ENCODE measurements at places on chromosomes 3 and 15.
A peak's percentile ranks its signal among the peaks of the same experiment; 100 is the strongest.

DNA sequence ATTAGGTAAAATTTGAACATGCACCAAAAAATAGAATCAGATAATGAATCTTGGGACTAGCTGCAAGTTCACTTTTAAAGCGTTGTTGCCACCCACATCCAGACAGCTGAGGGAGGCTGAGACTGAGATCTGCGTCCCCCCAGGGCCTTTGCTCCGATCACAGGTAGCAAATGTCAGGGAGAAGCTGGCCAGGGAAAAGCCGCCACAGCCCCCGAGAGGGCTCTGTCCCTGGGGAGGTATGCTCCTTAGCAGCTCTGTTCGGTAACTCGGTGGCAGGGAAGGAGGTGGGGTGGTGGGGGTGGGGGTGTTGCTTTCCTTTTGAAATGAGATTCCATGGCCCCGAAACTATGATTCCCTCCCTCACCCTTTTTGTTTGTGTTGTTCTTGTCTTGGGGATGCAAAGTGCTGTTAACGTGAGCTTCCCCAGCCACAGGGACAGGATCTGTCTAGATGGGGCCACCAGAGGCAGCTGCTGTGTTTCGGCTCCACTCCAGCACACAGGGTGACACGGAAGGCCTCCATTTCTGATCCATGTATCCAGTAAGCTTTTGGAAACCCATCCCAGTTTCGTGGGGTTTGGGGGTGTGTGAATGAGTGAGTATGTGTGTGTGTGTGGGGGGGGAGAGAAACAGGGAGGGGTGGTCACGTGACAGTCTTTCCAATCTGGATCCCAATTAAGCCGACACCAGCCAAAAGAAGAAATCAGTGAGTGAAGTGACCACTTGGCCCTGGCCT lies 1.1 kb upstream of the MINAR1 start:
- no peak for DNase-seq

DNA sequence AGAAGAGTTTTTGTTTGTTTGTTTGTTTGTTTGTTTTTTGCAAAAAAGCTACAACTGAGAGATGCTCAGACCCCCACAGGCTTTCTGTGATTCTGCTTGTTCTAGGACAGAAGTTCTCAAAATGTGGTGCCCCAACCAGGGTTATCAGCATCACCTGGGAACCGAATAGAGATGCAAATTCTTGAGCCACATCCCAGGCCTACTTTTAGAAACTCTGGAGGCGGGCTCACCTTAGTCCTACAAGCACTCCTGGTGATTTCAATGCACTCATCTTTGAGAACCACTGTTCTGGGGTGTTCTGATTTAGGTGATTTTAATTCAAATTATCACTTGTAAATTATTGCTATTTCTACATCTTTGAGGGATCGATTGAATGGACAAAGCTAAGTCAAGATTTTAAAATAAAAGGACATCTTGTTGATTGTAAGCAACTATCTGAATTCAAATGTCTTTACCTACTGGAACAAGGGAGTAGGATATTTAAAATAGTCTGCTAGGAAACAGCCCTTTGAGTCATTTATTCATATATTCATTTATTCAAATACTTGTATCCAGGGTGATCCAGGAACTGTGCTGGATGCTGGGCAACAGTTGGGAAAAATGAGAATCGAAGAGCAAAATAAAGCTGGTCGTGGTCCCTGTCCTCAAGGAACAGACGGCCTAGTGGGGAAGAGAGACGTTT lies 44.7 kb upstream of the CADPS start:
- DNase-seq, result no peak

DNA sequence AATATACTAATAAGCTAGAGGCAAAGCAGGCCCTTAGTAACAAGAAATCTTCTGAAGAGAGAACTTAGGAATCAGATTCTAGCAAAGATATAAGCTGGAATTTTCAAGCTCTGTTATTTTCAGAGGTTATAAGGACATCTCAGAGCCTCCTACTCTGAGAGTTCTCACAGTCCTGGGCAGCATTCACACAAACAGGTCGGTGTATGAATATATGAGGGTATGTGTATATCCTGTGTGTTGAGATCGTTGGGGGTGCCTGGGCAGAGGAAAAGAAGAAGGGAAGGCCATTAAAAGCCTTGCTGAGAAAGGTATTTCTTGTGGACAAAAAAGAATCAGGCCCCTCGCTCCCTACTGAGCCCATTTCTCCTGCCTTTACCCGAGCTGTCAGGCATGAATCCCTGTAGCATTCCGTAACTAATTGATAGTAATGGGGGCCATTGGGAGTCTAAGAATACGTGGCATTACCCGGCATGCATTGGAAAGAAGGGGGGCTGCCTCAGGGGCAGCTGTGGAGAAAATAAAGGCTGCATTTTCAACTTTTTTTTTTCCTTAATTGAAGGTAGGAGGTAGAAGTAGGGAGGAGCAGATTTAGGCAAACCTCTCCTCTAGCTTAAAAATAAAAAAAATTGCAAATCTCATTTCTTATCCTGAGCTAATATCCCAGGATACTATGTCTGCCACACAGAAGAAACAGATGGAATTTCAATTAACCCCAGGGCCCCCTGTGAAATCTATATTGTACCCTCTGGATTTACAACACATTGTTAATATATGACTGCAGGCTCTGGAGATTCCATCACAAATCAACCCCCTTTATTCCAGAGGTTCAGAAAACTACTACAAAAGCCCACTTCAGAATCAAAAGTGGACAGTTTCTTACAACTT lies 103.8 kb downstream of the GTPBP8 start:
- DNase-seq, result no peak

GRCh38 chr3:127431066-127431465 lies 143.2 kb upstream of the PRR20G start:
- DNase-seq, result no peak

DNA sequence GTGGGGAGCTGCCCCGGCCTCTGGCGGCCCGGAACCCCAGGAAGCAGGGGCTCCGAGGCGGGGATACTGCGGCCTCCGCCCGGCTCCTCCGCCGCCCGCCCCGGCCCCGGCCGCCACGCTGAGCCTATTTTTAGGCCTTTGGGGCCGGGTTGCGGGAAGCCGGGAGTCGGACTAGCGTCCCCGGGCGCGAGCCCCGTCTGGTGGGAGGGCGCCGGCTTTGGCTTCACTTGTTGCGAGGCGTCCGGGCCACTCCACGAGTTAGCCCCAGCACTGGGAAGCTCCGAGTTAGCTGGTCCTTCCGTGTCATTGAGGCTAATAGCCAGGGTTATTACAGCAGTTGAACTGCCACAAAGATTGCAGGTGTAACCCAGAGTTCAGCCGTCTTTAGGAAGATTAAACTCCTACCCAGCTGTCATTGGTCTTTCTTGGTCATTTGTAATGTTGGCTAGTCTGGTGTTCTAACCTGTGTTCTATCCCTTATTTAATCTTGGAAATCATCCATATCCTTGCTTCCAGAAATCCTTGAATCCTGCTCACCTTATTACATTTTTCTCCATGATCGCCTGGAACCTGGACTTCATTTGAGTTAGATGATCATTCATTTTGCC lies 791 bp downstream of the GYG1 start:
- peak; percentile 22 for DNase-seq

- DNase-seq, result no peak
These were observed 47.4 kb downstream of the ZNF717 start for GRCh38 chr3:75737831-75738493.

DNA sequence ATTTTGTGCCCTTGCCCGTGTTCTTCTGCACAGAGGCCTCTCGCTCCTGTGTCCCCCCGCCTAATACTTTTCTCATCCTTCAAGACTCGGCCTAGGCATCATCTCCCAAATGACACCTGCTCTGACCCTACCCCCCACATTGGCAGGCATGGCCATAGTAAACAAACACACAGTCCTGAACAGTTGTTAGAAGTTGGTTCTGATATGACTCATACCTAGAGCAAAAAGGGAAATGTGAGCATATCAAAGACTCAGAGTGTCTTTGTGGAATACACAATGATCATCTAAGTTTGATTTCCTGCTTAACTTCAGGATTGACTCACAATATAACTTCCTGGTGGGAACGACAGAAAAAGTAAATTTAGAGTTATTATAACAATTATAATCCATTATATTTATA lies 120.5 kb downstream of the POLR2M start:
- DNase-seq, result no peak

DNA sequence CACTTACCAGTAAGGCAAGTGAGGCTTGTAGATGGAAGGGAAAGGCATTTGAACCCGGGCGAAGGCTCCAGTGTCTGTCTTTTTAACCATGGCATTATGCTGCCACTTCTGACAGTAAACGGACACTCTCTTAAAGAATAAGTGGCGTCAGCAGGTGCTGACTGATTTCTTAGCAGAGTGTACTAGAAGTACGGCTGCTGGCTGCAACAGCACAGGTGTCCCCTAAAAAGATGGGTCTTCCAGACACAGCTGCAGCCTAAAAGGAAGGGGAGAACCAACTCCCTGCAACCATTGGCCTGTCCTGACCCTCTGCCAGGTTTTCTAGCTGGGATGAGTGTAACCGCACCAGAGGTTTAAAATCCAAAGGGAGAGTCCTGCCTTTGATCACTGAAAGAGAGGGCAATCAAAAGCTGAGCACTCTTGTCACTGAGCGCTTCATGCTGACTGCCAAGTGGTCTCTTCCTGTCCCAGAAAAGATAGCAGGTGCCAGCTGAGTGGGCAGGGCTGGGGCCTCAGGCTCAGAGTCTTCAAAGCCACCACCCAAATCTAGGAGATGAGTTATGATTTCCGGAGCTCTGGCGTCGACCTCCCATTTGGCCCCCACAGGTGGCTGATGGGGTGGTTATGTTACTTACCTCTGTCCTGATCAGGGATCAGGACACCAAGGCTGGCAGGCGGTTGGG lies 255.8 kb downstream of the SLCO3A1 start:
- DNase-seq, result no peak

GRCh38 chr3:31392568-31392967 lies 140.2 kb upstream of the STT3B start:
- no peak for DNase-seq

GRCh38 chr3:176951144-176951543 lies 246.1 kb downstream of the TBL1XR1 start:
- no peak for DNase-seq

DNA sequence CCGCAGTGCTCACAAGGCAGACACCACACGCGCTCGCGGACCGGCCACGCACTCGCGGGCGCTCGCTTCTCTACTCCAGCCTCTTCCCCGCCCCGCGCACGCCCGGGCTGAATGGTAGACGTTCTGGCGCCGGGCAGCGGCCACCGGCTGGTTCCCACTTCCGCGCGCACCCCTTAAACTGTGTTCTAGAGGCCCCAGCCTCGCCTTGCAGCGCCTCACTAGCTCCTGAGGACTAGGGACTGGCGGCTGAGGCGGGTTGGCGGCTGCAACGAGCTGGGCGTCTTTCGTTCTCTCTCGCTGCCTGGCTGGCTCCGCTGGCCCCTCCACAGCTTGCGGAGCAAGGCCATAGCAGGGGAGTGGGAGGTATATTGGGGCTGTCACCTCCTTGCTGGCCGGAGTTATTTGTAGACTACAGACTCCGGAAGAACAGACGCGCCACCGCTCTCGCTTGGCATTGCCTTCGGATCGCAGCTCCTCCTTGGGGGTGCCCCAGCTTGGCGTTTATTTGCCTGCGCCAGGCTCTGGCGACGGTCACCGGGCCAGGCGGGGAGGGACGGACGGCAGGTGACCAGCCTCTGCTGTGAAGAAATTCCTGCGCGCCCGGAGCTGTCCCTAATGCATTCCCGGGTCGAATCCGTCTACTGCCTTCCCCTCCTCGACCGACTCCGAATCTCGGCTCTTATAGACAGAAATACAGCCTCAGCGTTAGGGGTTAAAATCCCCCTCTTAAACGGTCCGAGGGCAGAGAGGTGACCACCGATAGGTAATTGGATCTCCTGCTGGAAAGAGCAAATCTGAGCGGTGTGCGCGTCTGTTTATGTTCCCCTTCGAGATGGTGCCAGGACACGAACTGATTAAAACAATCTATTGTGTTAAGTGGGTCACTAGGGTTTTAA lies 1.3 kb downstream of the GREM1 start:
- no peak for DNase-seq

- DNase-seq, result no peak
These were observed 37.2 kb downstream of the PSTPIP1 start for GRCh38 chr15:77032052-77032646.

- DNase-seq, result no peak
These were observed 459.7 kb upstream of the ZNF717 start for GRCh38 chr3:76245073-76245472.

GRCh38 chr3:169173231-169173630 lies 490.3 kb downstream of the MECOM start:
- no peak for DNase-seq

- DNase-seq, result no peak
These were observed 27.3 kb downstream of the SERP1 start for GRCh38 chr3:150519026-150519425.

- no peak for DNase-seq
These were observed 496.6 kb upstream of the PROK2 start for GRCh38 chr3:72281551-72281950.

GRCh38 chr3:100910986-100911385 lies 82.2 kb downstream of the ABI3BP start:
- DNase-seq, result no peak

- no peak for DNase-seq
These were observed 1.5 kb downstream of the IQCF2 start for GRCh38 chr3:51862886-51863285.

DNA sequence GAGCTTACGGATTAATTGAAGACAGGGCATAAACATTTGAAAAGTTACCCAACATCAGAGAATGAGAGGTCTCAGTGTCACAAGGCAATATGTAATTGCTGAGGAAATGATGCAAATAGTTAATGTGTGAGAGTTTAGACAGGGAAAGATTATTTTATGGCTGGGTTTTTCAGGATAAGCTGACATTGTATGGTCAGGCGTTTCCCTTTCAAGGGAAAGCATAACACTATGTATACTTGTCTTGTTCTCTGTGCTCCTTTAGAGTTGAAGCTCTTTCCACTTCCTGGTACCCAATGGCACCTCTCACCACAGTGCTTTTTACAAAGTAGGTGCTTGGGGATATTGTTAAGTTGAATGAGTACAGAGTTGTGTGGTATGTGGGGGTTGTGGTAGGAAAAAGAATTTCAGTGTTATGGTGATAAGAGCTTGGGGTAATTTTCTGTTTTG lies 19.9 kb downstream of the IQGAP1 start:
- DNase-seq, result no peak

DNA sequence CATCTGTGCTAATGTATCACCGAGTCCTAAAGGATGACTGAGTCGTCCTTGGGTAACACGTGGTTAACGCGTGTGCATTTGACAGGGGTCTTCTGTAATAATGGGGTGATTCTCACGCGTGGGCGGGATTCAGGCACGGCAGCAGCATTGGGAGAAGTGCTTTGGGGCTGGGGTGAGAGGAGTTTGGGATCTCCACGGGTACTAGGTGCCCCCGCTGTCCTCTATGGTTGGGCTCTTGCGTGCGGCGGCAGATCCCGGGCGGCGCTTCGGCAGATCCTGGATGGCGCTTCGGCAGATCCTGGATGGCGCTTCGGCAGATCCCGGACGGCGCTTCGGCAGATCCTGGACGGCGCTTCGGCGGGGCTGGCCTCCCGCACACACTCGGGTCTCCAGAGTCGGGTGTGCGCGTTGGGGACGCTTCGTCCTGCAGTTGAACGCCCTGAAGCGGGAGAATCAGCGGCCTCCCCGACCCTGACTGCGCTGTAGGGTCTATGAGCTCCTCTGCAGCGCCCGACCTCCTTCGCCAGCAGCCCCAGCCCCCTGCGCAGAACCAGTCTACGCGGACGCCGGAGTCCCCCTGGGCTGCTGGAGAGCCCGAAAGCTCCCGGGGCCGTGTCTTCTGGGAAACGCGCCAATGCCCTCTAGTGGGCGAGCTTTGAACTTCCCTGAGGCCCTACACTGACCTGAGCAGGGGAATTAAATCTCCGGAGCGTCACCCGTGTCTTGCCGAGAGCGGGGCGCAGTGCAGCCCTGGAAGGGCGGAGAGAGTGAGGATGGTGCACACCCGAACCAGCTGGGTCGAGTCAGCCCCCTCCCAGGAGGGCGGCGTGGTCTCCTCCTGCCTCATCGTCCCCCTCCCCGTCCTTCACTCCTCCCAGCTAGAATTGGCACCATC lies 48.1 kb upstream of the EPHB3 start:
- DNase-seq, result peak; percentile 95
